ENCODE measurements at places on chromosomes 13 and 19.

GRCh38 chr19:661427-662196 is 1.4 kb downstream of the RNF126 start:
- DNase-seq: peak; percentile 16

DNA sequence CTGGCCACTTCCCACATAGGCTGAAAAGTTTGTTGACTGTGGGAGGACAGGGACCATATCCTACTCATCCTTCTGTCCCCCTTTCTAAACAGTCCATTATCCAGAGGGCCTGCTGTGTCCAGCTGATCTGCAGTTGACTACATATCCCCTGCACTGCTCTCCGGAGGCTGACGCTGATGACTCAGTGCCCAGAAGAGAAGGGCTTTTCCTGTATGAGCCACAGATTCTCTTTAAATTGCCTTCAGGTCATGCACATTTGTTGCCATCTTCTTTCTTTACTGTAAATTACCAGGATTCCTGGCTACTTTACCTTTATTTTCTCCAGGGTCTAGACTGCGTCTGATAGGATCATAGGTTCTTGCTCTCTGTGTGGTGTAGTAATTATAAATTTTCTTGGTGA is 125.2 kb downstream of the LACC1 start:
- DNase-seq: no peak

DNA sequence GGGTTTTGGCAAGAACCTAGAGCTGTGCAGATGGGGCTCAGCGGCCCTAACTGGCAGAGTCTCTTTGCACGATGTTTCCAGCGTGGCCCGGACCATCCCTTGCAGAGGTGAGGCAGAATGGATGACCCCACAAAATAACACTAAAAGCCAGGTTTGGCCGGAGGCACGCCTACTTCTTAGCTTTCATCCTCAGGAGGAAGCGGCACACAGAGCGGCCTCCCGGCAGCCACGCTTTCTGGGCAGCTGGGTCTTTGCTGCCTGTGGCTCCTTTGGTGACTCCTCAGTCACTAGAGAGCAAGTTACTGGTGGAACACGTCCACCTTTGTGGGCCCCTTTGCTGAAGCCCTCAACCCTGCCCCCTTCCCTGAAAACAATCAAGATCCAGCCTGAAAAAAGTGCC is 25.2 kb downstream of the TEX29 start:
- no peak for DNase-seq

GRCh38 chr19:18593367-18594095 is 4.9 kb downstream of the REX1BD start:
- DNase-seq: no peak

- DNase-seq: no peak
Observed at GRCh38 chr13:68927387-68928026, 1180.1 kb upstream of the ATXN8OS start.

GRCh38 chr19:6343462-6343861 is 10.1 kb upstream of the ACER1 start:
- no peak for DNase-seq

- peak; percentile 36 for DNase-seq
Observed at GRCh38 chr13:46520166-46520565, 32.8 kb upstream of the LRCH1 start.

DNA sequence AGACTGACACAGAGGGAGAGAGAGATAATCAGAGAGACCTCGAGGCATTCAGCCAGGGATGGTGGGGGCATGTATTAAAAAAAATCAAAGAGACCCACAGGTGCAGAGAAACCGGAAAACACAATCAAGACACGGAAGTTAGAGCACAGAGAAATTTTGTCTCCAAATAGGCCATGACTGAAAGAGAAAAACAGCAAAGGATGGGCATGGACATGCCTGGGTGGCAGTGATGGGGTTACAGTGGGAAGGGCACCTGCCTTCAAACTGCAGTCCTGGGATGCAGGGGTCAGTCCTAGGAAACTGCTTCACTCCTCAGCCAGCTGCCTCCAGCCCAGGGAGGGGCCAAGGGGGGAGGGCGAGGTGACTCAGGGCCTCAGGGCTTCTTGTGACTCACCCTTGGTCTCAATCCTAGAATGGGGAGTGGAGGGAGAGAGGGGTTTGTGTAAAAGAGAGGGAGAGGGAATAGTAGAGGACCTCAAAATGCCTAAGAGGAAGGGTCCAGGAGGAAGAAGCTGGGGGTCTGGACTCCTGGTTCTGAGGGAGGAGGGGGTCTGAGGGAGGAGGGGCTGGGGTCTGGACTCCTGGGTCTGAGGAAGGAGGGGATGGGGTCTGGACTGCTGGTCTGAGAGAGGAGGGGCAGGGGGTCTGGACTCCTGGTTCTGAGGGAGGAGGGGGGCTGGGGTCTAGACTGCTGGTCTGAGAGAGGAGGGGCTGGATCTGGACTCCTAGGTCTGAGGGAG is 3.6 kb upstream of the KCNN4 start:
- DNase-seq: peak; percentile 32

DNA sequence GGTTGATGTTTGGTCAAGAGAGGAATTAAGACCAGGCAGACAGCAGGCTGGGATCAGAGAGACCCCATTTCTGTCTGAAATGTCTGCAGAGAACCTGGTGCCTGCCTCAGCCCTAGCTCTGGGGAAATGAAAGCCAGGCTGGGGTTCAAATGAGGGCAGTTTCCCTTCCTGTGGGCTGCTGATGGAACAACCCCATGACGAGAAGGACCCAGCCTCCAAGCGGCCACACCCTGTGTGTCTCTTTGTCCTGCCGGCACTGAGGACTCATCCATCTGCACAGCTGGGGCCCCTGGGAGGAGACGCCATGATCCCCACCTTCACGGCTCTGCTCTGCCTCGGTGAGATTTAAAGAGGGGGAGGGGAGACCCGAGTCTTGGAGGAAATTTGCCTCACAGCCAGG is at the start of gene LILRB4:
TSS of gene LILRB4 (plus strand) at position 256 of the 400 bp plus-strand sequence. CDS start at position 305, 49 bp downstream.
- DNase-seq: no peak

- no peak for DNase-seq
Observed at GRCh38 chr19:17005000-17005399, 21.6 kb downstream of the CPAMD8 start.

- no peak for DNase-seq
Observed at GRCh38 chr19:23531976-23532375, 136.7 kb upstream of the ZNF91 start.

DNA sequence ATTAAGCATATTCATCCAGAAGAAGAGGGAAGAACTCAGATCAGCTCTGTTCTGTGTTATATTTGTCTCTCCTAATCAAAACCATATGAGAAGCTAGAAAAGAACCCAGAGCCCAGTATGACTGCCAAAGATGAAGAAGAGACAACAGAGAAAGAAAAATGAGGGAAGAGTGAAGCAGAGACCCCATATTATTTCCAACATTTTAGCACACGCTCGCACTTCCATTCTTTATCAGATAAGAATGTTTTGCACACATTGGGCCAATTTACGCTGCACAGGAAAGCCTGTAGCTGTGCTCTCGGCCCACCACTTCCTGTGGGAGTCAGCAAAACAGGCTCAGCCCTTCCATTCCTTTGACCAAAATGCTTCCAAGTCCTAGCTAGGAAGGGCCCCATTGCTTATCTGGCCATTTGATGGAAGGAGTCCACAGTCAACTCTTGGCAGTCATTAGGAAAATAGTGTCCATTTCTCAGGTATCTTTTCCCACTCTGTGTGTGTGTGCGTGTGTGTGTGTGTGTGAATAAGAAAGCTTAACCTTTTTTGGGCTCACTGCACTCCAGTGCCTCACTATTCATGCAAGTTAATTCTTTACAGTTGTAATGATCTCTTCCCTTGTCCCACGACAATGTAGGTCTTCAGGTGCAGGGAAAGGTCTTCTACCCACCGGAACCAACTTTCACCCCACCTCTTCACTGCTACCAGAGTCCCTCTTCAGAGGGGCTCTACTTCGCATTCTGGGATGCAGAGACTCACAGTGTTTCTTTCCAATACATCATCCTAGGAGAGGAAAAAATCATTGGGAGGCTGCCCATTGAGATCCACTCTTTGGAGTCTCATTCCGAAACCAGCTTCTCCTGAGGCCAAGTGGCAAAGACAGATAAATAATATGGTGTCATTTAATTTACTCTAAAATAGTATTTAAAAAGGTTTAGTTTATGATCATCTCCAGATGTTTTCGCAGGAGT is 237.5 kb downstream of the COG6 start:
- no peak for DNase-seq

DNA sequence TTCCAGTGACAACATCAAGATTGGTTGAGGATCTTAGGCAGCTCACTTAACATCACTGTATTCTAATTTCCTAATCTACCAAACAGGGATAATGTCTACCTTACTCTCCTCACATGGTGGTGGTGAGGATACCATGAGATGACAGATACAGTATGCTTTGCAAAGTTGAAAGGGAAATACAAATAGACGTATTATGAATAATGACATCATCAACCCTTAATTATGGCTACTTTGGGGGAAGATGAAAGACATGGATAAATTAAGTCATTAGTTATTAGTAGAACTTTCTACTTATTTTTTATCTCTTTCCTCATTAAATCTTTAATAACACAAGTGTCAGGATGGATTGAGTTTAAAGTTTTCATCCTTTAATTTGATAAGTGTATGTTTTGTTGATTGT is 532.5 kb downstream of the KLF12 start:
- DNase-seq: no peak

GRCh38 chr19:21593934-21594820 is 88.8 kb downstream of the ZNF429 start:
- peak; percentile 41 for DNase-seq

- peak; percentile 87 for DNase-seq
Observed at GRCh38 chr19:2618611-2619010, 83.9 kb downstream of the GNG7 start.

DNA sequence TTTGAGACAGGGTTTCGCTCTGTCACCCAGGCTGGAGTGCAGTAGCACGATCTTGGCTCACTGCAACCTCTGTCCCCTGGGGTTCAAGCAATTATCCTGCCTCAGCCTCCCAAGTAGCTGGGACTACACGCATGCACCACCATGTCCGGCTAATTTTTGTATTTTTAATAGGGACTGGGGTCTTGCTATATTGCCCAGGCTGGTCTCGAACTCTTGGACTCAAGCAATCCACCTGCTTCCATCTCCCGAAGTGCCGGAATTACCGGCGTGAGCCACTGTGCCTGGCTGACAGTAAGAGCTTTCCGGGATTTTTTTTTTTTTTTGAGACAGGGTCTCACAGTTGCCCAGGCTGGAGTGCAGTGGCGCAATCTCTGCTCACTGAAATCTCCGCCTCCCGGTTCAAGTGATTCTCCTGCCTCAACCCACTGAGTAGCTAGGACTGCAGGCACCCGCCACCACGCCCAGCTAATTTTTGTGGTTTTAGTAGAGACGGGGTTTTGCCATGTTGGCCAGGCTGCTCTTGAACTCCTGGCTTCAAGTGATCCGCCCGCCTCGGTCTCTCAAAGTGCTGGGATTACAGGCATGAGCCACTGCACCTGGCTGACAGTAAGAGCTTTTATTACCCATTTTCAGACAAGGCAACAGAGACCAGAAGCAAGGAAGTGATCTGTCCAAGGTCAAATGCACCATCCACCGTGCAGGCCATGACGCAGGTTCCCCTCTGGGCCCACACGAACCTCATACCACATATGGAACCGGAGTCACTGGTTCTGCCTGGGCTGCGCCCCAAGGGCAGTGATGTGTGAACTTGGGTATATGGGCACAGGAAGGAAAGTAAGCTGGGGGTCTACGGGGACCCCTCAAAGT is 21.0 kb downstream of the RFX1 start:
- DNase-seq: no peak

DNA sequence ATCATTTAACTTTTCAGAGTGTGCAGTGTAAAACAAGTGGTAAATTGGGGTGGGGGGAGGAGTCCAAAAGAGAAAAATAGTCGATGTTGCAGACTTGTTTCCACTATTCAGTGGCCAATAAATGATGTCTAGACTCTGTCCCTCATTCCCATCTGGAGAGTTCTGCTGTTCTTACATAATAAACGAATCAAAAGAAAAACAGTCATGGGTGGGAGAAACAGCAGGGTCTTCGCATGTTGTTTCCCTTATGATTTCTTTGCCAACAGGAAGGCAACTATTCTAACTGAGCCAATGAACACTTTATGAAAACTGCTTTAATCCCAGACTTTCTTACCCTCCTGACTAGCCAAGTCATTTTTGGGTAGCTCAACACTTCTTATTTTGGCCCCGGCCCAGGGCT is 615.5 kb downstream of the FGF9 start:
- DNase-seq: no peak

Data from bone marrow (tissue), 2 donors.